GDM1 (cell line): ENCODE measurements at places on chromosomes 2 and 18.

DNA sequence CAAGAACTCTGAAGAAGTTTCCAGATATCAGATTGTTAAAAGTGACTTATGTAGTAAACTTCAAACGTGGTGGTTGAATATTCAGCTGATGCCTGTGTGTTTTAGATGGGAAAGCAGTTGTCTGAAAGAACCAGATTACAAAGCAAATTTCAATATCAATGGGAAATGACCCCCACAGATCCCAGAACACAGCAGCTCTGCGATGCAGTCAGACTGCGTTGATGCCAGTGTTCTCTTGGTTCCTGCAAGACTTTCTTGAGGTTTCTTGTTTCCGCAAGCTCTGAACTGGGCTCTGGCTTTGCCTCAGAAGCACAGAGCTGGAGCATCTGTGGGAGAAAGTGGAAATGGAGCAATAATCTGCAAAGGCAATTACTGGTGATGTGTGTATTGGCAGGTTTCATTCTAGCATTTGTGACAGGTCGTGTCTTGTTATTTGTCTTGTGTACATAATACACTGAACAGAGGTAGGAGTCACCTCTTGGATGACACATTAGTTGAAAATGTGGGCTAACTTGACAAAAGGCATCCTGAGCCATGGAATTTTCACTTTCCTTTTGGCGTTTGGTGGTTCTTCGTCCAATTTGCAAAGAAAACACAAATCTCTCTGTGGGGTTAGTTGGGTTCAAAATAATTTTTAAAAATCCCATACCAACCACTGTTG, 10.8 kb upstream of the LYPD6B start:
- no peak for DNase-seq

GRCh38 chr2:88690591-88691338, 708 bp upstream of the RPIA start:
- DNase-seq: no peak

- DNase-seq: no peak
Measured at GRCh38 chr2:763766-764525, 86.7 kb upstream of the TMEM18 start.

- no peak for DNase-seq
Measured at GRCh38 chr2:176892676-176893226, 319.8 kb upstream of the HNRNPA3 start.

- DNase-seq: no peak
Measured at GRCh38 chr2:9765611-9766531, 77.4 kb upstream of the TAF1B start.

DNA sequence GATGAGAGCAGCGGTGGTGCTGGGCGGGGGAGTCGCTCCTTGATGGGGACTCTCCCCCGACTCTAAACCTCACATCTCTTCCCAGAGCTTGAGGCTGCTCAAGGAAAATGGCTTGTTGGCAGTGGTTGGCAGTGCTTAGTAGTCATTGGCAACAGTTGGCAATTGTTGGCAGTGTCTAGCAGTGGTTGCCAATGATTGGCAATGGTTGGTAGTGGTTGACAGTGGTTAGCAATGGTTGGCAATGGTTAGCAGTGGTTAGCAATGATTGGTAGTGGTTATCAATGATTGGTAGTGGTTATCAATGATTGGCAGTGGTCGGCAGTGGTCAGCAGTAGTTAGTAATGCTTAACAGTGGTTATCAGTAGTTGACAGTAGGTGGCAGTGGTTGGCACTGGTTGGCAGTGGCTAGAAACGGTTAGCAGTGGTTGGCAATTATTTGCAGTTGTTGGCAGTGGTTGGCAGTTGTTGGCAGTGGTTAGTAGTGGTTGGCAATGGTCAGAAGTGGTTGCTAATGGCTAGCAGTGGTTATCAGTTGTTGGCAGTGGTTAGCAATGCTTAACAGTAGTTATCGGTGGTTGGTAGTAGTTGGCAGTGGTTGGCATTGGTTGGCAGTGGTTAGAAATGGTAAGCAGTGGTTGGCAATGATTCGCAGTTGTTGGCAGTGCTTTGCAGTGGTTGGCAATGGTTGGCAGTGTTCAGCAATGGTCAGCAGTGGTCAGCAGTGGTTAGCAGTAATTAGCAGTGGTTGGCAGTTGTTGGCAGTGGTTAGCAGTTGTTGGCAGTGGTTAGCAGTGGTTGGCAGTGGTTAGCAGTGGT, 85.4 kb upstream of the OTOS start:
- no peak for DNase-seq

DNA sequence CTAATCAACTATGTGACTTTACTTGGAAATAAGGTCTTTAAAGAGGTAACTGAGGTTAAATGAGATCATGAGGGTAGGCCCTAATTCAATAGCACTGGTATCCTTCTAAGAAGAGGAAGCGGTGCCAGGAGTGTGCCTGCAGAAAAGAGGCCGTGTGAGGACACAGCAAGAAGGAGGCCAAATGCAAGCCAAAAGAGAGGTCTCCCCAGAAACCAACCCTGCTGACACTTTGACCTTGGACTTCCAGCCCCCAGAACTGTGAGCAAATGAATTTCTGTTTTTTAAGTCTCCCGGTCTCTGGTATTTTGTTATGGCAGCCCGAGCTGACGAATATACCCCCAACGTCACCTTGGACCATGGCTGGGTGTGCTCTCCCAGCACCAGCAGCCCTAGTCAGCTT, 257.5 kb upstream of the NCKAP5 start:
- no peak for DNase-seq

DNA sequence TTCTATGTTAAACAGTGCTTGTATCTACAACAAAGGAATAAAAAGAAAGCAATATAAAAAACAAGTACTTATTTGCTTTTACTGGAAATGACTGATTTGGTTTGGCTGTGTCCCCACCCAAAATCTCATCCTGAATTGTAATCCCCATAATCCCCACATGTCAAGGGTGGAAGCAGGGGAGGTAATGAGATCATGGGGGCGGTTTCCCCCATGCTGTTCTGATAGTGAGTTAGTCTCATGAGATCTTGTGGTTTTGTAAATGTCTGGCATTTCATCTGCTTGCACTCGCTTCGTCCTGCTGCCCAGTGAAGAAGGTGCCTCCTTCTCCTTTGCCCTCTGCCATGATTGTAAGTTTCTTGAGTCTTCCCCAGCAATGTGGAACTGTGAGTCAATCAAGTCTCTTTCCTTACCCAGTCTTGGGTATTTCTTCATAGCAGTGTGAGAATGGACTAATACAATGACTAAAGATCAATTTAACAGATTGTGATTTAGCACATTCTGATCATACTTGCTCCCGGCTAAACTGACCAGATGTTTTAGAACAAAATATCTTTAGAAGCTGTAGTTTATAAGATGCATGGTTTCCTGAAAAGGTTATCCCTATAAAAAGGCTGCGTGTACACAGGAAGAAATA, 19.9 kb downstream of the PTH2R start:
- DNase-seq: no peak

GRCh38 chr2:158529379-158530259, 72.9 kb downstream of the PKP4 start:
- DNase-seq: no peak

DNA sequence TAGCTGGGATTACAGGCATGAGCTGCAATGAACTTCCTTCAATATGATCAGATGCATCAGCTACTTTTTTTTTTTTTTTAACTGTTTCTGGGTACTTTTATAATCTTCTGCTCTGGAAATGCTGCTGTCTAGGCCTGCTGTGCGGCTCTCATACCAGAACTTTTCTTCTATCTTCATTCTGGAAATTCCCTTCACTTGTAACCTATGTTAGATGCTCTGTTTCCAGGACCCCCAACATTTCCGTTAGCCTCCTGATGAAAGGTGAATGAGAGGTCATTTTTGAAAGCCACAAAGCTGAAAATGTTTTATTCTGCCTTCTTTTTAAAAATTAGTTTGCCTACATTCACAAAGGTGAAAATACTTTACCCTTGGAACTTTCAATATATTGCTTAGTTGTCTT, 8.6 kb downstream of the AGFG1 start:
- DNase-seq: no peak

GRCh38 chr2:104402825-104403224, 451.1 kb upstream of the POU3F3 start:
- no peak for DNase-seq

DNA sequence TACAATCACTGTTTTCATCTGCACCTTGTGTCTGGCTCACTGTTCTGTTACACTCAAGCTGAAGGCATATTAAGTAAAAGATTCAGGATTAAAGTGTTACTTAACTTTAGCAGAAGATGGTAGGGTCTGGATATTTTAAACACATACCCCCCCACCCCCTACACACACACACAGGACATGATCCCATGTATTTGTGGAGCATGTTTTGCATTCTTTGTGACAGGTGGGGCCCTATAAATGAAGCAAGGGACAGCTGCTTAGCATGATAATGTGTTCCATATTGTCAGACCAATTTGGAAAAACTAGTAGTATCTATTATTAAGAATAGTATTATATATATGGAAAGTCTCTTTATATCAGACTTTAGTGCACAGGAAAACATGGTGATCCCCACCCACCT, 335.2 kb upstream of the TNP1 start:
- no peak for DNase-seq

DNA sequence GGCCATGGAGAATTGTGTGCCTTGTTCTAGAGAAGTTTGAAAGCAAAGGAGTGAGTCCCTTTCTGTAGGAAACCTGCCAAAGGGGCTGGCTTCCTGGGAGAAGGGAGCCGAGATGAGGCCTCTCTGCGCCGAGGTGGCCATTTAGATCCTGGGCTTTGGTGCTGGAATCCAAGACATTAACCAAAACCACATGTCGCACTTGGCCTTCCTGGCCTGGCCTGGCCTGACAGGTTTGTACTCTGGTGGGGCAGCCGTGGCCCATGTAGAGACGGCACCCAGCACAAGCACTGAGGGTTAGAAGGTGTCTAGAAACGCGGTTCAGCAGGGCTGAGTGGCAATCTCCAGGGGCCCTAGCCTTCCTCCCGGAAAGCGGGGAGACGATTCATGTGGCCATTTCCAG, 7.1 kb downstream of the CNNM3 start:
- DNase-seq: no peak

DNA sequence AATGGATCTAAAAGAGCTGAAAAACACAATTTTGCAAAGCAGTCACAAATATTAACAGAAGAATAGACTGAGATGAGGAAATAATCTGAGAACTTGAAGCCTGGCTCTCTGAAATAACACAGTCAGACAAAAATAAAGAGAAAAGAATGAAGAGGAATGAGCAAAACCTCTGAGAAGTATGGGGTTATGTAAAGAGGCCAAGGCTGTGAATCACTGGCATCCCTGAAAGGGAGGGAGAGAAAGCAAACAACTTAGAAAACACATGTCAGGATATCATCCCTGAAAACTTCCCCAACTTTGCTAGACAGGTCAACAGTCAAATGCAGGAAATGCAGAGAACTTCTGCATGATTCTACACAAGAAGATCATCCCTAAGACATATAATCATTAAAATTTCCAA, 73.5 kb upstream of the LHCGR start:
- no peak for DNase-seq

DNA sequence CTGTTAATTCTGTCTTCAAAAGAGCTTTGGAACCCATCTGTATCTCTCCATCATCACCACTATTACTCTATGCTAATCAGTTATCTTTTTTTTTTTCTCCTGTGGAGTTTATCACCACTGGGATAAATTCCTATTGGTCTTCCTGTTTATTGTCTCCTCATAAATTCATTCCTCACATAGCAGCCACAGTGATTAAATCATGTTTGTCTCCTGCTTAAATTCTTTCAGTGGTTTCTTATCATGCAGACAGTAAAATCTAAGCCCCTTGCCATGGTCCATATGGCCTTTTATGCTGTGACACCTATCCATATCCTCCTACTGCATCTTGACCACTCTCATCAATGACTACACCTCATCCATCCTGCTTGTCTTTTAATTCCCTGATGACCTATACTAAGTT, 239.8 kb upstream of the ZEB2 start:
- no peak for DNase-seq

- DNase-seq: no peak
Measured at GRCh38 chr2:96073170-96073775, 38.6 kb upstream of the GPAT2 start.

GRCh38 chr2:164850235-164850634, 8.6 kb upstream of the COBLL1 start:
- no peak for DNase-seq

DNA sequence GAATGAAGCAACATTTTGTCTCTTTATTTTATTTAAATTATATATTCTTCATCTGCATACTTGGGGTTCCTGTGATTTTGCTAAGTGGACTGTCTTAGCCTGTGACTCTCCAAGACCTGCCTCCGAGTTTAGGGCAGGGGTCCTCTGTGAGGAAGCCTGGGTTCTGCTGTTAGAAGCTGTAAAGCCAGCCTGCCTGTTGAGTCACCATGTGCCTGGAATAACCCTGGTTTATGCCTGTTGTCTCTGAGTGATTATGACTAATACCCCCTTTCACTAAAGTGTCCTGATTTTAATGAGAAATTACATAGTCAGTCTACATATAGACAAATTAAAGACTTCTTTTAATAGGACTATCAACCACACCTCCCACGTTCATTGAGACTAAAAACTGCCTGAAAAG, 369.1 kb downstream of the ZNF521 start:
- DNase-seq: no peak

DNA sequence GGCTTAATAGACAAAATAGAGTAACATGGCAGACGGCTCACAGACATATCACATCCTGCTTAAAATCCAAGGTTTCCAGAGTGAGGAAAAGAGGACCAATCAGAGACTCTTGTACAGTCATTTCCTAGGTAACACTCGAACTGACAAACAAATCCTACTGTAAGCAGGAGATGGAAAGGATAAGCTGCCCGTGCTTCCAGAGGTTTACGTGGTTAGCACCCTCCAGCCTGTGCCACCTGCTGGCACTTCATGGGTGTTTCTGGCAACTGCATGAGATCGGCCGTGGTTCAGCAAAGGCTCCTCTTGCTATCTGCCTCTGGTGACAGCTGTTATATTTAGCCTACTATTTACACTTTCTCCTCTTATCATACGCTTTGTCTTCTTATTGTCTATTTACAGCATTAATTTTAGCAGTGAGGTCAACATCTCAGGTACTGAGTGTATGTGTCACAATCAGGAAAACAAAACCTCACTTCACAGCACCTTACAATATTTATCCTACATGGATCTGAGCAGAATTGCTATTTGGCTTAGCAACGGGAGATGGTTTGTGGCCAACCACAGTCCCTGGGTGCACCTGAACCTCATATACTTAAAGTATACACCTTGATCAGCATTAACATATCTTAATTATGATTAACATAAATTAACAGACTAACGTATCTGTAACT, 226.9 kb downstream of the TMEM163 start:
- DNase-seq: no peak

DNA sequence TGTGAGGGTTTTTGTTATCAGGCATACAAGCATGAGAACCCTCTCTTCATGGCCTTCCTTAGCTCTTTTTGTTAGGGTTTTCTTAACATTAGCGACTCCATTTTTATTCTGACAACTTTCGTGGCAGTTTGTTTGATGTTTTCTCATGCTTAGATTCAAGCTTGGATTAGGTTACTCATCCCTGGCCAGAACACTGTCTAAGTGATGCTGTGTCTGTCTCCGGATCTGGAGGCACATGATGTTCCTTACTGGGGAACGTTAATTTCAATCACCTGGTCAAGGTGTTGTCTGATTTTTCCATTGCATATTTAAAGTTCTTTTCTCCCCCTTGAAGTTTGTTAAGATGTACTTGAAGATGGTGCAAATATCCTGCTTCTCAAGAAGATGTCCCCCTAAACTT, 40.7 kb downstream of the DYSF start:
- DNase-seq: no peak
